H54 (cell line): ENCODE measurements at places on chromosomes 4 and X.

DNA sequence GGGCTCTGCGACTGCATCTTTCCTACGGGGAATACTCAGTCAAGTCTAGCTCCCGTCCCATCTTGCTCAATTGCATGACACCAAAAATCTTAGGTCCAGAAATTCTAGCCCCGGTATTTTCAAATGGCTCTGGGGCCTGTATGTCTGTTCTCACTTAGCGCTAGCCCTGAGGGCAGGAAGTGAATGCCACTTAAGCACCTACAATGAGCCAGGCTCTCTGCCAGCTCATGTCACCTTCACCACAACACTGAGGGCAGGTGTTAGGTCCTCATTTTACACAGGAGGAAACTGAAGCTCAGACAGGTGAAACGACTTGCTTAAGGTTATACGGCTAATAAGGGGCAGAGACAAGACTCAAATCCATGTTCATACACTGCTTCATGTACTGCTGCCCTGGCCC is 282.8 kb downstream of the PPP1R2C start:
- no peak for DNase-seq

DNA sequence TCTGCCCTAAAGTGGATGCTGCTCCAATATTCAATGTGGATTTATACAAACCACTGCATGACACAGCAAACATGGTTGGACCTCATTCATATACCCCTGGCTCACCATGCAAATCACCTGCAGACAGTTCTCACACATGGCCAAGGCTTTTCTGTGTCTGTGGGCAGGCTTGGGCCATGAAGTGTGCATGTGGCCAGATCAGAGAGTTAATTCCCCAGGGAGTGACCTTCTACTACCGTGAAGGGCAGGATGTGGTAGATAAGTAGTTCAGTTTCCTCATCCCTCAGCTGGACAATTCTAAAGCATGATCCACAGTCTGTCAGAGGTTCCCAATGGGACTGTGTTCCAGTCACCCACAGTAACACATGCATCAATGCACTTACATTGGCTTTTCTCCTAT is 24.6 kb upstream of the BCLAF3 start:
- no peak for DNase-seq

DNA sequence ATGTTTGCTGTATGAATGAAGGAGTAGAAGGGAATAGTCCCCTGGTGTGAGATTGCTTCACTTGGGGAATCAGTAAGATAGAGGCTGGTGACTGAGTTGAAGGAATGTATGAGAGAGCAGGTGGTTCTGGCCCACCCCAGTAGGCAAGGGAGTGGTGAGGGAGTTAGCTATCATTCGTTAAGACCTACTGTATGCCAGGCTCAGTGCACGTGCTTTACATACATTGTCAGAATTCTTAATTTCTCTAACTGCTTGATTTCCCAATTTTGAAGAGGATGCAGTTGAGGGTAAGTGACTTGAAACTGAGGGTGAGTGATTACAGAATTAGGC is 700 bp downstream of the VMA21 start:
- no peak for DNase-seq

GRCh38 chrX:138240266-138240665 is 471.3 kb downstream of the FGF13 start:
- no peak for DNase-seq

- DNase-seq, result no peak
Measured at GRCh38 chrX:31483336-31483735, 411.5 kb upstream of the FTHL17 start.

DNA sequence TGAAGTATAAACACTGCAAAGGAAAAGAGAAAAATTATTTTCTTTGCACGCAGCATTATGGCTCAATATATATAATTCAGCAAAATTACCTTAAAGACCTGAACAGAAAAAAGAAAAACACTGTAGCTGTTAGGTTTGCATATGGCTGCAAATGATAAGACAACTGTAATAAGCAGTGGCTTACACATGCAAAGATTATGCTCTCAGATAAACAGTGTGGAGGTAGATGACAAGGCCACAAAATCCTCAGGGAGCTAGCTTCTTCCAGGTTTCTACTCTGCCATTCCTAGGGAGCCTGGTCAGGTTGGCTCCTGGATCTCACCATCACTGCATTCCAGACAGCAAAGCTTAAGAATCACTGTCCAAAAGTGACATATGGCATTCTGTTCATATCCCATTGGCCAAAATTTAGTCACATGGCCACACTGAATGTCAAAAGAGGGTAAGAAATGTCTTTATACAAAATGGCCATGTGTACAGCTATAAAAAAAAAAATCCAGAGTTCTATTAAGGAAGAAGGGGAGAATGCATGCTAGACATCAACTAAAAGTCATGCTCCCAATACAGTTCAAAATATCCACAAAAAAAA is 195.2 kb upstream of the SLC7A11 start:
- no peak for DNase-seq

- no peak for DNase-seq
Measured at GRCh38 chrX:147891896-147892295, 19.8 kb upstream of the FMR1 start.

- no peak for DNase-seq
Measured at GRCh38 chrX:9737363-9737762, 28.3 kb downstream of the GPR143 start.

DNA sequence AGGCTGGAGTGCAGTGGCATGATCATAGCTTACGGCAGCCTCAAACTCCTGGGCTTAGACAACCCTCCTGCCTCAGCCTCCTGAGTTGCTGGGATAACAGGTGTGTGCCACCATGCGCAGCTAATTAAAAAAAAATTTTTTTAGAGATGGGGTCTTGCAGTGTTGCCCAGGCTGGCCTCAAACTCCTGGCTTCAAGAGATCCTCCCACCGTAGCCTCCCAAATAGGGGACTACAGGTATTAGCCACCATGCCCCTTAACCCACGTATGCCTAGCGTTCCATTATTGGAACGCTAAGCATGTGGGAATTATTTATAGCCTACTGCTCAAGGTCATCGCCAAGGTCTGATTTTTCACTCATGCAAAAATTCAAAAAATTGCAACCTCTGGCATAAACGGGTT is 20.3 kb upstream of the UBE2D3 start:
- no peak for DNase-seq

DNA sequence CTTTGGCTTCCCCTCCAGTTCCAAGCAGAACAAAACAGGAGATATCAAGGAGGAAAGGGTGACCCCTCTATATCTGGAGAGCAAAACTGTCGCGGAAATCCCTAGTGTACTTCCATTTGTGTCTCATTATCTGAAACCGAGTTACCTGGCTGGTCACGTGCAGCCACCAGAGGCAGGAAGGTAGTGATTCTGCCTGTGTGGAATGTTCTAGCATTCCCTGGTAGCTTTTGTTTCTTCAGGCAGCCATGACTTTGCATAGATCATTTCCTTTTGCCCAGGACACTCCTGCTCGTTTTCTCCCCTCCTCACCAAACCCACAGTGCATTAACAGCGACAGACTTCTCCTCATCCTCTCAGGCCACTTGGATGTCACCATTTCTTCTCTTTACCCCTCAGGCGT is 107.9 kb downstream of the PTTG2 start:
- no peak for DNase-seq

DNA sequence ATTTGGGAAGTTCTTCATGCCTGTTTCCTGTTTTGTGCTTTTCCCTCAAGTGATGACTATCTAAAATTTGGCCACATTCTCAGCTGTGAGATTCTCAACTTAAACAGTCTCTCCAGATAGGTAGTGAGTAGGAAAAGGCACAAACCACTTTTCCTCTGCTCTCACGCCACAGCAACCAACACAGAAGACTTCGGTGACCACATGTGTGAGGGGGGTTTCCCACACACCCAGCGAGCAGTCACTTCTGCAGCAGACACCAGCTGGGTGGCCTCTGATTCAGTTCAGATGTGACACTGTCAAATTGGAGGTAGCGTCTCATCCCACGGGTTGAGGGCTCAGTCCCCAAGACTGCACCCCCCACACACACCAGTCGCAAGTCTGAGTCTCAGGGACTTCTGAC is 25.1 kb upstream of the CLDN34 start:
- no peak for DNase-seq

DNA sequence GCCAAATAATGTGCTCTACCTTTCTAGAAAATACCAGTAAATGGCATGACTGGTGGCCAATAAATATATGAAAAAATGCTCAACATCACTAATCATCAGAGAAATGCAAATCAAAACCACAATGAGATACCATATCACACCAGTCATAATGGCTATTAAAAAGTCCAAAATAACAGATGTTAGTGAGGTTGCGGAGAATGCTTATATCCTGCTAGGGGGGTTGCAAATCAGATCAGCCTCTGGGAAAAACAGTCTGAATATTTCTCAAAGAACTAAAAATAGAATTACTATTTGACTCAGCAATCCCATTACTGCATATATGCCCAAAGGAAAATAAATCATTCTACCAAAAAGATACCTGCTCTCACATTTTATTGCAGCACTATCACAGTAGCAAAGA is 115.1 kb downstream of the RASGEF1B start:
- no peak for DNase-seq

GRCh38 chr4:13700021-13700857 is 72.7 kb upstream of the BOD1L1 start:
- no peak for DNase-seq

DNA sequence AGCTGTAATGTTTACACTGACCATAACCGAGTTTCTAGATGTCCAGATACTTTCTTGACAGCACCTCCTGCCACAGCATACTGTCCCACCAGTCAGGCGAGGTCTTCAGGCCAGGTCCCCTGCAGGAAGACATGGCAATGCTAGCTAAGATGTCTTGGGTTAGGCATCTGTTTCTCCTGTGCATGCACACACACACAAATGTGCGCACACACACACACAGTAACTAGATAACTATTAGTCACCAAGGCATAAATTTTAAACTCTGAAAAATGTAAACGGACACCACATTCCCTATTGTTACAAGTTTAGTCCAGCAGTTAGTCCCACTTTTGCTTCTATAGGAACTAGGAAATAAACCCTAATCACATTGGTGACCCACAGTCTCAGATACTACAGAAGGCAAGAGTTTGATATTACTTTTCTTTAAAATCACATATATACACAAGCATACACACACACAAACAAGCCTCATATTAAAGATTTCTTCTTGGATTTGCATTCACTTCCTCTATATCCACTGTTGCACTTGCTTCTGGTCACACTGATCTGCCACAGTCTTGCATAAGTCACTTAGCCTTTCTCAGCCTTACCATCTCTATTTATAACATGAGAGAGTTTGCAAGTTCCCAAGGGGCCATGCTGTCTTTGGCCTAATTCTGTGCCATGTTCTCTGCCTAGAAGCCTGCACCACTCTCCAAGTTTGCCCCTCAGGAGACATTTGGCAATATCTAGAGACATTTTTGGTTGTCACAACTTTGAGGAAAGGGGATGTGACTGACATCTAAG is 32.2 kb downstream of the IL21 start:
- DNase-seq, result no peak

DNA sequence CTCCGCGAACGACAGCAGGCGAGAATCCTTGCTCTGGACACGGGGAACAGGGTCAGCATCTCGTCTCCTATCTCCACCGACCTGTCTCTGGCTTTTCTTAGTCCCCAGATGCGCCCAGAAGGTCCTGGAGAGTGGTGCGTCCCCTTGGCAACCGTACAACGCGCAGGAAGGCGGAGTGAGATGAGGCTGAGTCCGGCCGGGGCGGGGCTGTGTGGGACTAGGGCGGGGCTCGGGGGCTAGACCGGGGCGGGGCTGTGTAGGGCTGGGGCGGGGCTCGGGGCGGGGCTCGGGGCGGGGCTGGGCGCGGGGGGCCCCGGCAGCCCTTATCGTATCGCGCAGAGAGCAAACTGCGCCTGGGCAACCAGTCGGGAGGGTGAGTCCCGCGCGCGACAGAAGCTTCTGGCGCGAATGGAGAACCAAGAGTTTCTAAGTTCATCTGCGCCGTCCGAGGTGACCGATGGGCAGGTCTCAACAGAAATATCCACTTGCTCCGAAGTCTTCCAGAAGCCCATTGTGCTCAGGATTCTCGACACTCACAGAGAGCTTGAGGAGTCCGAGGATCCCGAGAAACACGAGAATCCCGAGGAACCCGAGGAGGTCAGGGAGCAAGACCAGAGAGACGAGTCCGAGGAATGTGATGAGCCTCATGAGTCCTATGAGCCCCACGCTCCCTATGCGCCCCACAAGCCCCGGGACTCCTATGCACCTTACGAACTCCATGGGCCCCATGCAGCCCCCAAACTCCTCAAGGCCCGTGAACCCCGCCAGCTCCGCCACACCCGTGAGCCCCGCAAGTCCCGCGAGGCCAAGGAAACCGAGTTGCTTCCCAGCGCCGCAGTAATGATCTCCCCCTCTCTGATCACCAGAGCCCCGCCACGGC is 24.9 kb downstream of the ARL9 start:
- DNase-seq, result peak; percentile 54

- DNase-seq, result no peak
Measured at GRCh38 chrX:44244008-44244407, 99.5 kb downstream of the EFHC2 start.

DNA sequence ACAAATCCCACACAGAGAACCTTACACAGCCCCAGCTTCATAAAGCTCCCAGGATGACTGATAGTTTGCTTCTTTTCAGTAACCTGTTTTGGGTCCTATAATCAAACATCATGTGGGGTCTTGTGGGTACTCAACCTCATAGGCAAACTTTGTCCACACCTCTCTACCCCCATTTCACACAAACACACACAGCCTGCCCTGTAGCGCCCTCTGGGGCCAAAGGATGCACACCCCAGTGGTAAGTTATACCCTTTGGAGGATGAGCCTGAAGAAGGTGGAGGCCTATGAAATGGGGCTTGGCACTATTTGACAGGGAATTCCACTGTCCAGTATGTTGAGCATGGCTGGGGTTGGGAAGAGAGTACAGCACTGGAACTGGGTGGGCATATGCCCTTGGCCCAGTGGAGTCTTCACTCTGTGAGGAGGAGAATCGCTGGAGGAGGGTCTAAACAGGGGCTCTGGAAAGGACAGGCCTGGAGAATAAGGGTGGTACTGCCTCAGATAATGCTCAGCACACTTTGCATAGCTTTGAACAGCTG is 30.5 kb upstream of the COL25A1 start:
- DNase-seq, result no peak

DNA sequence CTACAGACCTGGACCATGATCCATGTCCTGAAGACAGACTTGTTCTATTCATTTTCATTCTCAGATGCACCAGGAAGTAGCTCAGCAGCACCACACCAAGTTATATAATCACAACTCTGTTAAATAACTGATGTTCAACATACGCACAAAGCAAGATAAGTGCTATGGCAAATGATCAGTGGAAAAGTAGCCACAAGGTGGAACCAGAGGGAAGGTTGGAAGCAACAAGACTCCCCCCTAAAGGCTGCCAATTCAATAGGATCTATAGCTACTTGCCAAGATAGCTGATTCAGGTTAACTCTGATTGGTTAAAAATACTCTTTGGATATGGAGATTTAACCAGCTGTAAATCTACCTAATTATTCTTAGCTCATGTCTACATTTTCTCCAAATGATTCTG is 23.7 kb upstream of the FAM47B start:
- DNase-seq, result peak; percentile 1

GRCh38 chr4:107379054-107379869 is 340.8 kb downstream of the PAPSS1 start:
- no peak for DNase-seq
